Calu3 (cell line): ENCODE measurements at places on chromosomes 3 and 15.

- no peak for DNase-seq
These were observed 721 bp downstream of the ATR start for GRCh38 chr3:142577696-142578328.

DNA sequence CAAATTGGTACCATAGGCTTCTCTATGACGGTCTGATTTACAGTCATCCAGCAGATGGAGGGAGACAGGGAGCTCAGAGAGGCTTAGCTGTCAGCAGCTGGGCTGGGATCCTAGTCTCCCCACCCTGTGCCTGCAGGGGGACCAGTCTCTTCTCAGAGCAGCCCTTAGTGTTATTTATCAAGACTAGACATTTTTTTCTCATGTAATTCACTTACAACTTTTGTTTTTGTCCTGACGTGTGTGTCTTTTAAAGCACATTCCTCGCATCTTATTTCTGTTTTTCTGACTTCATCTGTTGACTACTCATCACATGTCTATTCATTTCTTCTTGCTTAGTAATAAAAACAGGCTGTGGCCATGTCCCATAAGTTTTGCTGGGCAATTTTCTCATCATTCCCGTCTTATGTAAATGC, 116.1 kb downstream of the KLF13 start:
- DNase-seq: no peak

DNA sequence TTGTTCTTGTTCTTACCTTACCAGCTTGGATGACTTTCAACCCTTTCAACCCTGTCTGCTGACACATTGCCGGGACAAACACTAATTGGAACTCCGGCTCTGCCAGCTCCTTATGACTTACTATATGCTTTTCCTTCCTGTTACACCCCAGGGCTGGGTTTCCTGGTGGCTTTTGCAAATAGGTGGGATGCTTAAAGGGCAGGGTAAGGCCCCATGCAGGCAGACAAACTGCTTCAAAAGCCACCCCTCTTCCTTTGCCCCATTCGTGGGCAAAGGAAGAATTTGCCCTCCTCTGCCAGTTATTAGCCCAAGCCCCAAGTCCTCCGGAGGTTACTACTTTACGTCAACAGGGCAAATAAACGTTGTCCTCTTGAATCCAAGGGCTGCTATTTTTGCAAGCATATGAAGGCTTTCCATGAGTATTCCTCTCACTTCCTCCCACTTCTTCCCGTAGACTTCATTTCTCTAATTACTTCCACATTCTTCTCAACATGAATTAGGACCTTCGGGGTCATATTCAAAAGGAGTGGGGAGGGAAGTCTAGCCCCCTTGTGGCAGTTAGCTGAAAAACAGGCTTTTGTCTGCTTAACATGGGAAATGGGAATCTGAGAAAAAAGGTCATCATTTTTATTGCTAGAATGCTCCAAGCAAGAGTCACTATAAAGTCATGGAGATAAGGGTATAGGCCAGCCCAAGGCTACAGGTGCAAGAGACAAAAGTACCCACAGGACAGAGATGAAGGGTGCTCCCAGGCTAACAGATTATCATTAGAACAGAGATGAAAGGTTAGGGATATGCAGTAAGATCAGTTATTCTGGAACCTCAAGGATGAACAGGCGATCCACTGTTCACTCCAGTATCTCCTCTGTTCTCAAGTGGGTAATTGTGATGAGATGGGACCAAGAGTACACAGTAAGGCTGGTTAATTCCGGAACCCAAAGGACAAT, 56.3 kb upstream of the FSTL1 start:
- peak; percentile 45 for DNase-seq

- DNase-seq: no peak
These were observed 15.3 kb upstream of the FAM3D start for GRCh38 chr3:58681863-58682262.

DNA sequence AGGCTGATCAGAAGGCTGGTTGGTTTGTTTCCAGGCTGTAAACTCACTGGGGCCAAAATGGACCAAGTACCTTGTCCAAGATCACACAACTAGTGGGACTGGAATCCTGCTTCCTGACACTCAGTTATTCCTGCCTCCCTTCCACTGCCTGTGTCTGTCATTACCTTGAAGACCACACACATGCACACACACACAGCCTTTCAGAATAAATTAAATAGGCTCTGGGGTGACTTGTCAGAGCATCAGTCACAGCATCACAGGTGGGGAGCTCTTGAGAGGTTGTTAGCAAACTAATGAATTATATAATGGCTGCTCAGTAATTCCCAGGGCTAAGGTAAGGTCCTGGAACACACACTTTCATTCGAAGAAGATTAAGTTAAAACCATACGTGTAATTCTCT, 231.8 kb downstream of the UACA start:
- DNase-seq: no peak
